ENCODE measurements at places on chromosomes 2 and 18. TPM values are rescaled to one million over a fixed set of nuclear protein-coding genes. Genes with fewer than 3 reads are reported as not detected.
A peak's percentile ranks its signal among the peaks of the same experiment; 100 is the strongest.

DNA sequence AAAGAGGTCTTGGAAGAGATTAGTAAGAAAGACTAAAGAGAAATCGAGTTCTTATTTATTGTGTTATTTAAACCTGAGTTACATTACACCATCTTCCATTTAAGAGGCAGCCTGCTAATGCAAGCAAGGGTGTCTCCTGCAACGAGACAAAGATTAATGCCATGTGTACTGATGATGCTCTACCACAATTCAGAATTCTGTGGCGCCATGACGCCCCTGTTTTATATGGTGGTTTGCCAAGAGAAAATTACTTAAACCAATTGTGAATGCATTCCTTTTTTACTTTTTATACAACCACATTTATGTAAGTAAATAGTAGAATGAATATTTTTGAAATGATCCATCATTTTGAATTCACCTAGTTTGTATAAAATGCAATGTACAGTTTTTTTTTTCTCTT is 356.1 kb upstream of the ZEB2 start:
- DNase-seq: no peak

DNA sequence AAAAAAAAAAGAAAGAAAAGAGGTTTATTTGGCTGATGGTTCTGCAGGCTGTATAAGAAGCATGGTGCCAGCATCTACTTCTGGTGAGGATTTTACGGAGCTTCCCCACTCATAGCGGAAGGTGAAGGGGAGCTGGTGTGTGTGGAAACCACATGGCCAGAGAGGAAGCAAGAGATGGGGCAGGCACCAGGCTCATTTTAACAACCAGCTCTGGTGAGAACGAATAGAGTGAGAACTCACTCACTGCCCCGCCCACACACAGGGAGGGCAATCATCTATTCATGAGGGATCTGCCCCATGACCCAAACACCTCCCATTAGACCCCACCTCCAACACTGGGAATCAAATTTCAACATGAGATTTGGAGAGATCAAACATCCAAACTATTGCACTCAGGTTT is 68.5 kb downstream of the MOGAT1 start:
- no peak for DNase-seq

DNA sequence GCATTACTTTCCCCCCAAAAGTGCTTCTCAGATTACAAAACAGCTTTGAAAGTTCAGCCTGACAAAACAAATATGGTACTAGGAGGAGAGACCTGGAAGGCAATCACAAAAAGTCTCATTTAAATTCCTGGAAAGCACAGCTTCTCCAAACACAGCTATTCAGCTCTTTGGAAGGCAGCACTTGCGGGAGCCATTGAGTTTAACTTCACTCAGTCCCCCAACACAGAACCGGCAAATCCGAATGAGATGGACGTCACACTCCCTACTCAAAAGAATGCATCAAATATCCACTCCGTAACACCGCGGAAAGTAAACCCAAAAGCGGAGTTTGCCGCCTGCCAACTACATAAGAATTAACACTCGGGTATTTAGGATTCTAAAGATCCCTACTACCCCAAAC is 638 bp downstream of the ST6GAL2 start:
- DNase-seq: no peak

- no peak for DNase-seq
These were observed 218.5 kb downstream of the MYT1L start for GRCh38 chr2:2112416-2113105.

- no peak for DNase-seq
These were observed 297.0 kb downstream of the NBAS start for GRCh38 chr2:15263976-15264685.

DNA sequence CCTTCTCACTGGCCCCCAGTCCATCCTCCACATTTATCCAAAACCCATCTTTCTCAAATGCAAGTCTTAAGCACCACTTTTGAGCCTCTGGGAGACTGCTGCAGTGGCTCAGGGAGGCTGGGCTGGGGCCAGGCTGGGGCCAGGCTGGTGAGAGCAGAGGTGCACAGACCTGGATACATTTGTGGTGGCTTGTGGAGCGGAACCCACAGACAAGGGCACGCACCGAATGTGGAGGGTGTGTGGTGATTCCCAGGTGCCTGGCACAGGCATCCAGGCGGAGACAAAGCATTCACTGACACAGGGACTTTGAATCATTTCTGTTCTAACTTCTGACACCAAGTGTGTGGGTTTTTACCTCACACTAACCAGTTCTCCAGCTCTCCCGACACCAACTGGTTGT is 42.2 kb upstream of the MGAT4A start:
- no peak for DNase-seq

DNA sequence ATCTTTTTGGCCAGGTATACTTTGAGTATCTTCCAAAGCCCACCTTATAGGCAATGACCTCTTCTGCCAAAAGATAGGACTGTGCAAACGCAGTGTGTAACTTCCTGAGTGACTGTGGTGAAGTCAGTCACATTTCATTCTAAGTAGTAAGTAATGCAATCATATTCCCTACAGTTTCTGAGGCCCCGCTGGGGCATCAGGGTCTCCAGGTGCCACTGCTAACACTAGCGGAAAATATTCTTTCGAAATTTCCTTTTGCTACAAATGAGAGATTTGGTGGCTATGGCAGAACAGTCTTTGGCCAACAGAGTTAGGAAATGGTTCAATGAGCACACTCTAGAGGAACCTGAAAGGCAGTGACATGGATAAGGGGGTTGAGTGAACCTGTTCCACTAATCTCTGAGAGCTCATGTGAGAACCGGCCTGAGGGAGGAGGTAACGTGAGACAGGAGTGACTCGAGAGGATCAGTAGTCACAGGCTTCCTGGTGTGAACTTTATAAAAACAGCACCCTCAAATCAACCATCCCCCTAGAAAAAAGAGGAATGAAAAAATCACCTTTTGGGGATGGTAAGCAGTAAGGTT is 102.6 kb upstream of the LPIN2 start:
- no peak for DNase-seq

GRCh38 chr2:239139101-239139500 is 261.7 kb downstream of the HDAC4 start:
- no peak for DNase-seq

DNA sequence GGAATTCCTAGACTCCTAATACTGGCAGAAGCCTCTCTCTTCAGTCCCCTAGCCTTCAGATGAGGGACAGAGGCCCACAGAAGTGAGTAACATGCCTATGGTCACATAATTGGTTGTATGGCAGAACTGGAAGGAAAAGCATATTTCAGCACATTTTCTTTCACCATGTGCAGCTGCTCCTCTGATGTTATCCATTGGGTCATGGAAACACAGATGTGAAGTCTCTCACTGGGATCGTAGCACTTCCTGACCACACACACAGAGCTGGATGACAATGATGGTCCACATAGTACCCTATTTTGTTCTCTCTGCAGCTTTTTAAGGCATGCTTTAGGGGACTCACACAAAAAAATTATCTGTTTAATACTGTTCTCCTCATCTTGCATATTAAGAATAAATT is 24.5 kb downstream of the MYO3B start:
- no peak for DNase-seq

DNA sequence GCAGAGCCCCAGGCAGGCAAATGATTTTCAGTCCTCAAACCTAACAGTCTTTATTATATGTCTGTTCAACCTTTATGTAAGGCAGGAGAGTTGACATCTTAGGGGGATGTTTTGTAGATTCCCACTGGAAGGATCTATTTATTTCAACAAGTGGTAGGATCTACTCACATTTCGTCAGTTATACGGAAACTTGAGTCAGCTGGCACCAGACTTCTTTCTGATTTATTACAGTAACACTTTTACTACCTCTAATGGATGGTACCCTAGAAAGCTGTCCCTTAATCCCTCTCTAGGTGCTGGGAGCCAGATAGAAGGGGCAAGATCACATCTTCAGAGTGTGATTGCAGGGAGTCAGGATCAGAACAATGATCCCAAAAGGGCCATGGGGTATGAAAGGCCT is 2.1 kb upstream of the RPL31 start:
- no peak for DNase-seq

- DNase-seq: peak; percentile 69
These were observed 149.4 kb downstream of the TNS1 start for GRCh38 chr2:217853301-217853881.

Gene TMEM198
- total RNA-seq: 0.18 TPM

Gene UGT1A4
- not detected for total RNA-seq

GRCh38 chr2:209191139-209191538 is 232.7 kb upstream of the MAP2 start:
- no peak for DNase-seq

Gene KCNG2
- total RNA-seq: not detected

Gene UGT1A3
- not detected for total RNA-seq

GRCh38 chr2:230614913-230615332 is 97.7 kb upstream of the CAB39 start:
- DNase-seq: no peak

- no peak for DNase-seq
These were observed 891.6 kb upstream of the CRIM1 start for GRCh38 chr2:35463805-35464596.

- peak; percentile 39 for DNase-seq
These were observed 28.9 kb upstream of the HDAC4 start for GRCh38 chr2:239429473-239430350.

Gene ZBTB7C
- total RNA-seq: not detected

DNA sequence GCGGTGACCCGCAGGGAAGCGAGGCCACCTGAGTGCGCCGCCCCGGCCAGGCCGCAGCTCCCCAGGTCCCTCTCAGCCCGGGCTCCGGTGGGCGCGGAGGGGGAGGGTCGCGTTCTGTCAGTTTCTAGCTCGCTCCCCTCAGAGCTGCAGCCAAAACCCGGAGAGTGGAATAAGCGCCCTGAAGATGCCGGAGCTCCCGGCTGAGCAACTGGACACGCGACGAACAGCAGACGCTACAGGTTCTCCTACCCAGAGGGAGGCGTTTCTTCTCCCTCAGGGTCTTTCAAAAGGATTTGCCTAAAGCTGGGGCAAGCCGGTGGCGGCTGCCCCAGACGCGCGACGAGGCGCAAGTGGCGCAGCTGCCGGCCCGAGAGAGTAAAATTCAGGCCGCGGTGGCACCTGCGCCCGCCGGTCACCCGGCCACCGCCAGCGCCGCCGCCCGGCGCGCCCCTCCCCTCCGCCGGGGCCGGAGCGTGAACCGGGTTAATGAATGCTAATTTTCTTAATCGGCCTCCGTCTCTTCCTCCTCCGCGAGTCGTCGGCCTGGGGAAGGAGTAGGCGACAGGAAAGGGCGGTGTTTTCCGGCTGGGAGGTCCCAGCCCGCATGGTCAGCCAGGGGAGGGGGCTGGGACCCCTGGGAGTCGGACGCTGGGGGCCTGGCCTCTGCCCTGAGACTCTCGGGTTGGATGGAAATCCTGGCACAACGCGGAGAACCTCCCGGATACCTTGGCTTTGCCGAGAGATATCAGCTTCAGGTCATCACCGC is 845 bp upstream of the CDC42EP3 start:
- peak; percentile 88 for DNase-seq

Gene FHOD3
- total RNA-seq: 16.0 TPM

DNA sequence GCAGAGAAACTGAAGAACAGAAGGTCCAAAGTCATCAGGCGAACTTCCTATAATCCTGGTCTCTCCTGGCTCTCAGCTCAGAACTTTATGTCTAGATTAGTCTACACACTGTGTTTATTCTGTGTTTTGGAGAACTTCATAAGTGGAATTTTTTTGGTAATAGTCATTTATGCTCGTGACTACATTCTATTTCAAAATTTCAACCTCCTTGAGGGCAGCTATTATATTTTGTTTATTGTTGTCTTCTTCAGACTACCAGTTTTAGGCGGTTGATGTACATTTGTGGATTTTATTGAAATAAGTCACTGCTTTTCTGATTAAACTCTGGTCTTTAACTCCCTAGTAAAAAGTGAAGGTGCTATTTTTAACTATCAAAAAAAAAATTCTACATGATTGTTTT is 816.6 kb downstream of the SATB2 start:
- DNase-seq: peak; percentile 22

Gene GPR155
- total RNA-seq: 4.4 TPM

DNA sequence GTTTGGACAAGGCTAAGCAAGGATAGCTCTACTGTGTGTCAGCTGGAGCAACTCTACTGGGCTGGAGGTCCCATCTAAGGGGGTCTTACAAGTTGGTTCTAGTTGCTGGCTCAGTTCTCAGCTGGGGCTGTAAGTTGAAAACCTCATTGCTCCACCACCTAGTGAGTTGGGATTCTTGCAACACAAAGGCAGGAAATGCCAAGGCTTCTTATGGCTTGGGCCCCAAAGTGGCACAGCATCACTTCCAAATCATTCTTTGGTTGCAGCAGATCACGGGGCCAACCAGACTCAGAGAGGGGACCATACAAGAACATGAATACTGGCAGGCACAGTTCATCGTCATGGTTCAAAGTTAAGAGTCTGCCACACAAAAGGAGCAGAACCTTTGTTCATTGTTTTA is 332.7 kb downstream of the LRRTM1 start:
- DNase-seq: peak; percentile 24

Gene VWA3B
- not detected for total RNA-seq

GRCh38 chr2:120596191-120596811 is 139.4 kb upstream of the GLI2 start:
- no peak for DNase-seq

DNA sequence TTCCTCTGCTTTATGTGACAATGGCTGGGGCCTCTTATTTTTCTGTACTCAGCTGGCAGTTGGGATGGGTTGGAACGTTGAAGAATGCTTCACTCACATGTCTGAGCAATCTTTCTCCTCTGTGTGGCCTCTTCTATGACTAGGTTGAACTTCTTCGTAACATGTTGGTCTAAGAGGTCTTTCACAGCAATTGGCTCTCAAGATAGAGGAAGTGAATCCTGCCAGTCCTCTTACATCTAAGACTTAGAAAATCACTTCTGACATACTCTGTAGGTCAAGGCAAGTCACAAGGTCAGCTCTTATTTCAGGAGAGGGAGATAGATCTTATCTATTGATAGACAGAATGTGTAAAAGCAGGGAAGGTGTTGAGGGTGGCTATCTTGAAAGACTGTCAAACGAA is 174.1 kb downstream of the NYAP2 start:
- no peak for DNase-seq

- no peak for DNase-seq
These were observed 26.3 kb downstream of the KIF3C start for GRCh38 chr2:25955869-25956535.

- DNase-seq: peak; percentile 66
These were observed 17.2 kb upstream of the KLHL29 start for GRCh38 chr2:23367760-23368159.

DNA sequence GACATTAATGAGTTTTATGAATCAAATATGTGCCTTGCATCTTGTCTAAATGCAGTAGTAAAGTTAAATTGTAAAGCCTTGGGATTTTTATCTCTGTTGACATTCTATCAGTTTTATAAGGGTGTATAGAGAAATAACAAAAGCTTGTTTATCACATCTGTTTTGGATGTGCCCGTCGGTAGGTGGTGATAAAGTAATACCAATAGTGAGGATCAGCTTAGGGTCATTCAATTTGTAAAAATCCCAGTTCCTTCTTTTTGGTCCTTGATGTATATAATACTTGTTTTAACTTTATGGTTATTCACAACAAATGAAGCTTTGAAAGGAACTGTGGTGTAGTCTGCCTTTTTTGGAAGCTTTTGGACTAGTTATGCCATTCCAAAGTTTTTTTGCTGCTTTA is 12.6 kb downstream of the UBE2E3 start:
- no peak for DNase-seq

Data from IMR-90 (cell line).